ENCODE measurements at places on chromosomes 2 and 18. TPM values are rescaled to one million over a fixed set of nuclear protein-coding genes. Genes with fewer than 3 reads are reported as not detected.

GRCh38 chr18:44783371-44783770 lies 102.7 kb downstream of the SETBP1 start:
- DNase-seq: no peak

DNA sequence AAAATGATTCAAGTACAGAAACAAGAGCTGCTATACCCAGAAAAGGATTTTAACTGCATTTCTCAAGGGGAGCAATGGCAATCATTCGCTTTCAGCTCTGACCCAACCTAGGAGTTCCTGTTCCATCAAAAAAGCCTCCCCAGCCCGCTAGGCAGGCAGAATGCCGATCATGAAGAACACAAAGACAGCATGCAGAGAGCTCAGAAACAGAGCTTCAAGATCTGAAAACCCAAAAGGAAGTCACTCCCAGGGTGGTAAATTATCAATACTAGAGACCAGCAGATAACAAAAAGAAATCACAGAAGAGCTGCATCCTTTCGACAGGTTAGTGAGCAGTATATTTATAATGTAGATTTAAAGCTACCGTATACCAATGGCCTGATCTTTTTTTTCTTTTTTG lies 84.8 kb upstream of the CRIM1 start:
- DNase-seq: no peak

DNA sequence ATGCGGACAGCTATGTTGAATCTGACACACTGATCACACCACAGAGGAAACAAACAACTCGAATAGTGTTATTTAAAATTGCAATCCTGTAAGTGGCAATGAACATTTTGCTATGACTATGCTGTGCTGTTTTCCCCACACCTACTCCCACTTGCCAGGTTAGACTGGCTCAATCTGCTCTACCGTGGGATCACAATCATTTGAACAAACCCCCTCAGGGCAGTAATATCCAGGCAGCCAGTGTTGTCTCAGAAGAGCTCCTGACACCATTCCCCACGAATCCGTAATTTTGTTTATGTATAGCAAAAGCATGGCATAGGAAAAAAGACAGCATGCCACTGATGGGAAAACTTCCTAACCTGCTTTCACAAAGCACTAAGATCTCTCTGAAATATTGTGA lies 284.3 kb downstream of the ERBB4 start:
- no peak for DNase-seq

DNA sequence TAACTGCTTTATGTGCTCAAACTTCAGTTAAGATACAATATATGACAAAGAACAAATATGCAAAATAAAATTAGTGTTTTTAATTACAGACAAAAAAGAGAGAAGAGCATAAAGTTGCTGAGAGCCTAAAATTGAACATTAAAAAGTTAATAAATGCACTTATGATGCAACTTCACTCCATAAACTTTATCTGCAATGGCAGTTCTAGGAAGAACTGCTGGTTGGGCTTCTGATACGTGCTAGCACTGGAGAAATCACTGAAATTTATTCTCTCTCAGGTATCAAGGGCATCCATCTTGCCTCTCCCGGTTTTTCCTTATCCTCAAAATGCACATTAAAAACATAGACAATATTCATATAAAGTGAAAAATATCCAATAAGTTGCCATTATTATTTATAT lies 35.7 kb downstream of the MYO3B start:
- no peak for DNase-seq

The RAX gene
- not detected for polyA plus RNA-seq

GRCh38 chr2:181372646-181373040 lies 84.5 kb upstream of the ITGA4 start:
- DNase-seq: no peak

DNA sequence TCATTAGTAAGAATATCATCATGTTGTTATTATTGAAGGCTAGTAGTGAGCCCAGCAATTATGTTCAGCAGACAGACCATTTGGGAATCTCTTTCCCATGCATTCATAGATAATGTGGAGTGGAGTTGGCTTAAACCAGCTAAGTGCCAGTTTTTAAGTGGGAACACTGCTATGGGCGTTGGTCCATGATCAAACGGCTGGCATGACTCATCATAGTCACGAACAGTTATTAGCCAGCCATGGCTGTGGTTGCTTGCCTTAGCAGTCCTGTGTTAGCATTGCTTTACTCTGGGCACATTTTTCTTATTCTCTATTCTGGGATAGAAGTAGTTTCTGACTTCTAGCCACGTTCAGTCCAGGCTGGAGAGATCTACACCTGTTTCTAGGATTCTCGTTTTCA lies 17.7 kb downstream of the EIF4E2 start:
- no peak for DNase-seq

The MDH1B gene
- polyA plus RNA-seq: not detected
